Activated CD4-positive, CD25-positive, alpha-beta regulatory T cell (primary cell): ENCODE measurements at places on chromosomes 1 and 21.

GRCh38 chr1:229243638-229244037, 27.3 kb upstream of the RAB4A start:
- no peak for DNase-seq

- DNase-seq, result no peak
Measured at GRCh38 chr1:94282143-94282711, 44.8 kb upstream of the ARHGAP29 start.

DNA sequence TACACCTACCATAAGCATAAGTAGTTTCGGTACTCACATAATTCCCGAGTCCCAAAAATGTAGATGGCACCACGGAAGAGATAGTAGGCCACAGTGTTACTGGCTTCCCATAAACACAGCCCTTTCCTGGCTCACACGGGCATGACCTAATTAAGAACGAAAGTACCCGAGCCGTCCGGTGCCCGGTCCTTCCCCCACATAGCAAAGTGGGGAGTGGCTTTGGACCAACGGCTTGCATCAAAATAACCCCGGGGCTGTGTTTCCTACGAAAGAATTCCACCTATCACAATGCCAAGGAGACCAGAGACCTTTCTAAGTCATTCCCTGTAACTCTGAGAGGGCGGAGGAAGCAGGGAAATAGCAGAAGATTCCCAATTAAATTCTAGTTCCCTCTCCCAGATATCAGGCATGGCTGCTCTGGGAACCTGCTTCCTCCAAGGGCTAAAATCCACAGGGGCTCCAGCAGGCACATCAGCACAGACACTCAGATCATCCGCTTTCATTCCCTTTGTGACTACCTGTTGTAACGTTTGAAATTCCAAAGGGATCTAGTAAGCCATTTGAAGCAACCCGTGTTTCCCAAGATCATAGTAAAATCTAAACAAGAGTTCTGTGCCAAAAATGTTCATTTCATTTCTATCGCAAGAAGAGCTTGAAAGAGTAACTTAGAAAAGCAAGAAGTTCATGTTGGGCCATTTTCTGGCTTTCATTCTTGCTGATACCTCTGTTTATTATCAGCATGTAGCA, at the start of gene TMPRSS3:
TSS of gene TMPRSS3 (minus strand) at position 148 of the 747 bp plus-strand sequence. CDS start 635 bp downstream, outside the sequence.
- DNase-seq, result no peak

DNA sequence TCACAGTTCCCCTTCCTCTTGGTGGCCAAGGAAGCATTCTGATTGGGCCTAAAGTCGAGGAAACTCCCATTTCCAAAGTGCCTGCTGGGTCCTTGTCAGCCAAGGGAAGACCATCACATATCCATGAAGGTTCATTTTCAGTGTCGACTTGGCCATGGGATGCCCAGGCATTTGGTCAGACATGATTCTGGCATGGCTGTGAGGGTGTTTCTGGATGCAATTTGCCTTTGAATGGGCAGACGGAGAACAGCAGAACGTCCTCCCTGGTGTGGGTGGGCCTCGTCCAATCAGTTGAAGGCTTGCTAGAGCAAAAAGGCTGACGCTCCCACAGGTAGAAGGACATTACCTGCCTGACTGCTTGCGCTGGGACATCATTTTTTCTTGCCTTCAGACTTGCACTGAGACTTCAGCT, 48.3 kb upstream of the LBR start:
- DNase-seq, result no peak

GRCh38 chr1:29711582-29712283, 475.4 kb downstream of the PTPRU start:
- DNase-seq, result no peak

GRCh38 chr1:74637296-74637695, 36.3 kb downstream of the ERICH3 start:
- DNase-seq, result no peak

GRCh38 chr1:70504821-70505193, 93.7 kb downstream of the CTH start:
- no peak for DNase-seq

GRCh38 chr1:46769028-46769740, 29.7 kb upstream of the CYP4B1 start:
- DNase-seq, result no peak

DNA sequence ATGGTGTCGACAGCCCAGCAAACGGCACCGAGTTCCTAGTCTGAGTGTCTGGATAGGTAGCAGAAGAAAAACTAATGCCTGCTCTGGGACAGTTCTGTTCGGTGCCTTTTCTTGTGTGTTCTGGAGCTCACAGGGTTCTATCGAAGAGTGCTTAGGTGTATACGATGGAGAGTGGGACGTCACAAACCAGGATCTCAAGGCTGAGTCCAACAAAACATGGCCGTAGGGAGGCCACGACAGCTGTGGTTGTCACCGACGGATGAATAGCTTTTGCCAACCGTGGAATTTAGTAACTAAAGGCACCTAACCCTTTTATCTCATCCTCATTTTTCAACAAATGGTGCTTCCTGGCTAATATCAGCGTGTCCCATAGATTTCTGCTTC, 635 bp upstream of the SYNJ1 start:
- no peak for DNase-seq

GRCh38 chr1:34050709-34051485, 114.1 kb downstream of the CSMD2 start:
- DNase-seq, result no peak

DNA sequence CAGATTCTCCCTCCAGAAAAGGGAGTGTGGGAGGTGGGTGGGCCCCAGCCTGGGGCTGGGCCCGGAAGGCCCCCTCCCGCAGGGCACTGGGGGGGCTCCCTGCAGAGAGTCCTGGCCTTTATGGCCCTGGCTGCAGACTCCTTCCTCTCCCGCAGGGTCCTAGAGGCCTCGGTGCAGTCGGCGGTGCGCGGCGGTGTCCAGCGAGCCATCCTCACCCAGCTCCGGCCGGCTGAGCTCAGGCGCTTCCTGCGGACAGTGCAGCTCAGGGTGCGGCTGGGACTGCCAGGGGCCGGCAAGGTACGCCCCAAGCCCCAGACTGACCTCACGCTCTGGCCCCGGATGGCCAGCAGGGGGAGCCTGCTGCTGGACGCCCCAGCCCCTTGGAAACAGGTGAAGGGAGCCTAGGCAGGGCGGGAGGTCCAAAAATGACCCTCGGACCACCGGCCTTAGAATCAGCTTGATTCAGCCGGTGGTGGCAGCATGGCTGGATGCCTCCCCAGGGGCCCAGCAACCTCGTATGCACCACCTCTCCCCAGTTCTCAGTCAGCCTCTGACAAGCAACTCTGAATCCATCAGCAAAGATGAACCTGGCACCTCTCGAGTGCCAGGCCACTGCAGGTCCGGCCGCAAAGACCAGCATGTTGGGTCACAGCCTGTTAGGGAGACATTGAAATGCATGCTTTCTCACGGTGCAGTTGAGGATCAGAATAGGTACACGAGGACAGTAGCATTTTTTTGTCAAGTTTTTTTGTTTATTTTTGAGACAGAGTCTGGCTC, 20.6 kb downstream of the MTHFR start:
- DNase-seq, result no peak
